ENCODE measurements at places on chromosomes 3 and 15. TPM values are rescaled to one million over a fixed set of nuclear protein-coding genes. Genes with fewer than 3 reads are reported as not detected.

DNA sequence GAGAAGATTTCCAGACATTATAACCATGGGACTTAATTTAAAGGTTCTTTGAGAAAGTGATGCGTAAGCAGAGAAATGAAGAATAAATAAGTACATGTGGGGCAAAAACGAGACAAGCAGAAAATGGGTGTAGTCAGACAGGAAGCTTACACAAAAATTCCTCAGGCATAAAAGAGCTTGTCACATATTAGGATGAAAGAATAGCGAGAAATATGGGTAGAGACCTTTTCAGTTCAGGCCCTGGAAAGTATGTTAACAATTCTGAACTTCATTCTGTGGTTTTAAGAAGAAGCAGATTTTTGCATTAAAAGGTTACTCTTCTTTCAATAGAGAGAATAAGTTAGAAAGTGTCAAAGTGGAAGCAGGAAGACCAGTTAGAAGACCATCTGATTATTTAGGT, 352.4 kb downstream of the ROBO1 start:
- DNase-seq = no peak

SHC4 gene
- 1.4 TPM for total RNA-seq

XCR1 gene
- 7.2 TPM for total RNA-seq

TMEM212 gene
- not detected for total RNA-seq
